ENCODE measurements at places on chromosomes 7 and 10.

GRCh38 chr10:110355141-110355831 is 50.6 kb upstream of the SMNDC1 start:
- DNase-seq: no peak

DNA sequence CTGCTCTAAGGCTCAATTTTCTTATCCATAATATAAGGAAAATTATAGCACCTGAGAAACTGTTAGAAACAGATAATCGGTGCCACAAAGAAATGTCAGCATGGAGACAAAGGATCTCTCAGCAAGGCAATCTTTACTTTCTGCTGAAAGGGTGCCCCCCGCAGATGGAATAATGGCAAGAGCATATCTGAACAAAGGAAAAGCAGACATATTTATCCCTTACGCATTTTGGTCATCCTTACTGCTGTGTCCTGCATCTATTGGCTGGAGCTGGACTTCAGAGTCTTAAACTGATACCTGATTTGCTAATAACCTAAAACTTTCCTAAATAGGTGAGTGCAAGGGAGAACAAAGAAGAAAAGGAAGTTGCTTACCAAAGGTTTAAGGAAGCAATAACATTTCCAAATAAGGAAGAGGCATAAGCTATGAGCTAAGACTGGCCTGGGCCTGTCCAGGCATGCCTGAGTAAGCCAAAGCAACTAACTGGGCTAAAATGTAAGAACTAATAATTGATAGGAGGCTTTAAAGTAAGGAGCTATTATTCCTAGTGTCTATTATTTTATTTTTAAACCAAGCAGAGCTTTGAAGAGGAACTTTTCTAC is 39.6 kb upstream of the ELMO1 start:
- DNase-seq: no peak

DNA sequence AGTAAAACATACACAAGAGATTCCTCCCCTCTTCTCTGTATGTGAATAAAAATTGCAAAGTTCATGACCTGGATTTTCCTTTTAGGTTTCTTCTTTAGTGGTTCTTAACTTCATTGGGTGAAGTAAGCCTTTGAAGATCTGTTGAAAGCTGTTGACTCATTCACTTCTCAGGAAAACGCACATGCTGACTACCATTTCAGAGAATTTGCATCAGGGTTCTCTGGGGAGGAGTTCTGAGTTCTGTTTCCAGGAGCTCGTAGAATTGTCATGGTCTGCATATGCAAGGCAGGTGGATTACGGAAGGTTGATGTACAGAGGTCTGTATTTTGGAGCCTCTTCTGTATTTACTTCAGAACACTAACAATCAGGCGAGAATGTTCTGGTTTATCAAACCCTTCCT is 962 bp upstream of the SLC26A4 start:
- DNase-seq: no peak

DNA sequence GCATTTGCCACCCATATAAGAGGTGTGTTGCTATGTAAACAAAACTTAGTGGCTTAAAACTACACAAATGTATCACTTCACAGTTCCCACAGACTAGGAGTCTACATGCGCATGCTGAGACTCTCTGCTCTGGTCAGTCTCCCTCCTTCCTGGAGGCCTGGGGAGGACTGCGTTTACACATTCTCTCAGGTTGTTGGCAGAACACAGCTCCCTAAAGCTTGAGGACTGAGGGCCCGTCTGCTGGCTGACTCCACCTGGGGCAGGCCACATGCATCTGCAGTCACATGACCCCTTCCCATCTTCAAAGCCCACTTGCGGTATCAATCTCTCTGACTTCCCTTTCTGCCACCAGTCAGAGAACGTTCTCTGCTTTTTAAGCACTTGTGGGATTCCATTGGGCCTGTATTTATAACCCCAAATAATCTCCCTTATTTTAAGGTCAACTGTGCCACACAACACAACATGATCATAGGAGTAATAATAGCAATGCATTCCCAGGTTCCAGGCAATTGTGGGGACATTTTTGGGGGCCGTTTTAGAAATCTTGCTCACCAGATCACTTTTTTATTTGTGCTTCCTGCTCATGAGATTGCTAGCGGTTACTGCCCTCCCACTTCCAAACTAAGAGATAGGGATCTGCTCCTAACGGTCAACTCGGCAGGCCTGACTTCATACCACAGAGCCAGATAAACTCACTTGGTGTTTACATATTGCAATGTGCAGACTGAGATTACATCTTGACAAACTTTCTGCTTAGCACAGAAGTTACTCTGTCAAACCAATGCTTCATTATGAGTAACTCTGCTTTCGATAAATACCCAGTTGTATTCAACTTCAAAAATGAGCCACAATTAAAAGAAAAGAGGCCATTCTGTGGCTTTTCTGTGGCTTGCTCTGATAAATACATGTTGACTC is 96.3 kb downstream of the ALOX5 start:
- DNase-seq: no peak

DNA sequence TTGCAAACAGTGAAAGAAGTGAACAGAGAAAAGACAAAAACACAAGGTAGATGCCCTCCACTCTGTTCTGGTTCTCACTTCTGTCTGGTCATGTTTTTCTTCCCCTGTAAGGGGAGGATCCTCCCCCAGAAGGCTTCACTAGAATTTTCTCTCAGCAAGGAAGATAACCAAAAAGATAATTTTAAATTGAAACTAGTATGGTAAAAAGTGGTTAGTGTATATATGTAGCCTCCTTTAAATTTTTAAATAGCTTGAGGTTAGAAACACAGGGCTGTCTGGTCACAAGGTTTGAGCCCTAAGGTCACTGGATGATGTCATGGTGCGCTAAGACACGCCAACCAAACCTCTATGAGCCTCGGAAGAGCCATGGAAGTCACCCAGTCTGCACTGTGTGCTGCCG is 5.6 kb upstream of the PKD1L1 start:
- no peak for DNase-seq

- no peak for DNase-seq
Measured at GRCh38 chr10:81603106-81603620, 271.8 kb upstream of the NRG3 start.

DNA sequence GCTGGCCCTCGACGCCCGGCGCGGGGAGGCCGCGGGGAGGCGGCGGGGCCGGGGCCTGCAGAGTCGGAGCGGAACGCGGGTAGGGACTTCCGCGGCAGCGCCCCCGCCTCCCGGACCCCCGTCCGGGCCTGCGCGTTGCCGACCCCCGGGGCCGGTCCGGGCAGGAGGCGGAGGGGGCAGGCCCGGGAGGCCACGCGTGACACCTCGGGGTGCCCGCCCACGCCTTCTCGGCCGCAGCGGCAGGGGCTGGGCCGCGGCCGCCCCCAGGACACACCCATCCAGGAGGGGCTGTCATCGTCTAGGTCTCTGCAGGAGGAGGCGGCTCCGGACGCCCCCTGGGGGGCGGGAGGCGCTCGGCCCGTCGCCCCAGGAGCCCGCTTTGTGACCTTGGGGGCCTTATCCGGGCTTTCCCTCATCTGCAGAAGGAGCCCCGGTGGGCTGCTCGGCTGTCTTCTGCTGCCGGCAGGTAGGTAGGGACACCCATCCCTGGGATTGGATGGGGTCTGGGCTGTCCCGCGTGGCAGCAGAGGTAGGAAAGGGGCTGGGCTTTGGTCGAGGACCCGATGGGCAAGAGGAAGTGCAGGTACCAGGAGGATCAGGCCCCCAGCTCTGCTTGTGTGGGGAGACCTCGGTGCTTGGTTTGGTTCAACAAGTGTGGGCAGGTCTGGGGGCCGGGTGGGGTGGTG is 569 bp downstream of the ZNF316 start:
- DNase-seq: no peak

DNA sequence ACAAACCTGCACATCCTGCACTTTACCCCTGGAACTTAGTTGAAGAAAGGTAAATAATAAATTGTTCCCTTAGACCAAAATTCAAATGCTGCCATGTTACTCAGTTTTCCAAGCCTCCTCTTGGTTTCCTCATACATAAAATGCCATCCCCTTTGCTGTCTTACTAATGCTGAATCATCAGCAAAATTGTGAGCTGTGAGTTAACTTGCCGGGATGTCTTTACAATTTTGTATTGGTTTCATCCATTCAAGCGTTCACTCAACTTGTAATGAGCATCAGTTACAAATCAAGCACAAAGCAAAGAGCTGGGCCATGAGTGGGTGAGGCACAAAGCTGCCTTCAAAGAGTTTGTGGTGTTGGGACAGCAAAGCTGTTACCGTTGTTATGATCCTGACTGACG is 395.8 kb upstream of the ZMIZ1 start:
- DNase-seq: no peak

DNA sequence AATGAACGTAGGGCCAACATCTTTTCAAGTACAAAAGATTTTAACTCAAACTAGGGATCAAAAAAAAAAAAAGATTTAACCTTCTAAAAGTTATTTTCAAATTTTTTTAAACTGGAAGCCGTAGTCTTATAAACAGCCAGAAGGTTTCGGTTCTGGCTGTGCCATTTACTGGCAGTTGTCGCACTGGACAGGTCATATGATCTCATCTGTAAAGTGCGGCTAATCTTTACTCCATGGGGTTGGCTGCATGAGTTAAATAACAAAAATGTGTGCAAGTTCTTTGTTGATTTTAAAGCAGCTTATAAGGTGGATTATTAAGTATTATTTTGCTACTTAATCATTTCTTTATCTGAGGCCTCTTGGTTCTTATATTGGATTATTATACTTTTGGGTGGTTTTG is 36.6 kb downstream of the TRUB1 start:
- no peak for DNase-seq

DNA sequence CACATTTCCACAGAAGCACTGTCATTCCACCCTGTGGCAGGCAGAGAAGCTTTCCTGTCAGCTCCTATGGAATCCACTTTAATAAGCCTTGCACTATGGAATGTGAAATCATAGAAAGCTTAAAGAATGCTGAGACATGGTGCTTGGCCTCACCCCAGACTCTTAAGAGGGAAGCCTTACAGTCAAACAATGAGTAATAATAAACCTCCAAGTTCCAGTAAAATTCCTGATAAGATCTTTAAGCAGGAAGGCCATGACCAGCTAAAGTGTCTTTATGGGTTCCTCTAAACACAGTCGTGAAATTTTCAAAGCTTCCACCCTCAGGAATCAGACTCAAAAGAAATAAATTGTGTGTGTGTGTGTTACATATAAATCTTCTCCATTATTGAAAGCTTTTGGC is 11.9 kb upstream of the TEX36 start:
- no peak for DNase-seq

DNA sequence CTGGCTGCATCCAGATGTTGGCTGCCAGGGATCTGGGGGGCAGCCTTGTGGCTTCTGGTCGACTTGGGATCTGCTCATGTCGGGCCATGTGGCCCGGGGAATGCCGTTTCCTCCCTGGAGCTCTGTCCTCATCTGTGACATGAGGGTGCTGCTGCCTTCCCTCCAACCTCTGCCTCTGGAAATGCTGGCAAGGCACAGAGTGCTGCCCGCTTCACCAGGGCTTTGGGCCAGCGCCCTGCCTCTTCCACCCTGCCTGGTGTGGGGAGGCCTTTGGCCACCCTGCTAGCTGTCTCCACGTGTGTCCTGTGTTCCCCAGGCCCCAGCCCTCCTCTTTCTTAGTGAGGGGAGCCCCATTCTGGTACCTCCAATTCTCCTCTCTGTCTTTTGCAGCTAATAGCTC is 5.8 kb upstream of the SMARCD3 start:
- no peak for DNase-seq

GRCh38 chr10:96935810-96936209 is 103.7 kb downstream of the LCOR start:
- DNase-seq: no peak

- no peak for DNase-seq
Measured at GRCh38 chr7:129569811-129570215, 41.7 kb upstream of the NRF1 start.

DNA sequence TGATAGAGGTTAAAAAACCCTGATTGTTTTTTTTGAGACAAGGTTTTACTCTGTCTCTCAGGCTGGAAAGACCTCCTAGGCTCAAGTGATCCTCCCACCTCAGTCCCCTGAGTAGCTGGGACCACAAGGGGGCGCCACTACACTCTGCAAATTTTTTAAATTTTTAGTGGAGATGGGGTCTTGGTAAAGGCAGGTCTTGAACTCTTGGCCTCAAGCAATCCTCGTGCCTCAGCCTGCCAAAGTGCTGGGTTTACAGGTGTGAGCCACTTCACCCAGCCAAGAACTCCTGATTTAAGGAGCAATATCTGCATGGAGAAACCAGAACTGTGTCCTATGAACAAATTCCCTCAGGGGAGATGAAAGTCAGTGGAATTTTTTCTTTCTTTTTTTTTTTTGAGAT is 7.3 kb upstream of the KLHDC10 start:
- DNase-seq: no peak

- DNase-seq: no peak
Measured at GRCh38 chr10:44386546-44387052, 1.7 kb upstream of the CXCL12 start.

GRCh38 chr7:150586785-150587152 is 19.6 kb downstream of the GIMAP4 start:
- no peak for DNase-seq

- DNase-seq: no peak
Measured at GRCh38 chr10:93826355-93826754, 67.4 kb upstream of the SLC35G1 start.

DNA sequence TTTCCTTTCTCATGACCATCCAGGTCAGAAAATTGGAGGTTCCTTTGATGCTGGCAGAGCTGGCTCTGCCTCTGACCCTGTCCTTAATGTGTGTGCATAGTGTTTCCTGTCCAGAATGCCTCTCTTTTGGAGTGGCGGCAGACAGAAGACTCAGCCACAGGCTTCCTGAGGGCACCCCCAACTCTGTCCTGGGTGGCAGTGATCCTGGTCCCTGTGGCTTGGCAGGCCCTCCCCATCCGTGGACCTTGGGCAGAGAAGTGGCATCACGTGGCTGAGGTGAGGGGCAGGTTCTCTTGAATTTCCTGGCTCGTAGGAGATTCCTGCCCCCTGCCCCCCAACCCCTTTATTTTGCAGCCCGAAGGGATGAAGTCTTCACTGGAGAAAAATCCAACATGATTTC is 133.1 kb downstream of the RGS10 start:
- DNase-seq: no peak

GRCh38 chr7:129514683-129515082 is 12.4 kb downstream of the SMKR1 start:
- no peak for DNase-seq

DNA sequence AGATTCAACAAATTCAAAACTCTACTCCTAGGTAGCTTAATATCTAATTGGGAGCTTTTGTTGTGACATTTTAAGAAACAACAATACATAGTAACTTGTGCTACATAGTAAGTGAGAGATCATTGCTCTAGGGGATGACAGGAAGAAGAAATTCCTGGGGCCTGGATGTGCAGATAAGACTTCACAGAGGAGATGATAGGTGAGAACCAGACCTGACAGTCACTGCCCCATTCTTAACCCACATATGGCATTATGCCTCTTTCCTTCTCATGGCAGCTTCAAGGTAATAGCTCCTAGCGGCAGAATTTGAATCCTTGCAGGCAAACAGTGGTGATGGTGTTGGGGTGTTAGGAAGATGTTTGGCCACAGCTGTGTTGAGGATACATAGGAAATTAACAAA is 233.6 kb downstream of the VTI1A start:
- DNase-seq: no peak

Data from SK-N-MC (cell line).